ENCODE measurements at places on chromosomes 5 and 9. TPM values are rescaled to one million over a fixed set of nuclear protein-coding genes. Genes with fewer than 3 reads are reported as not detected.

The SLC45A2 gene
- total RNA-seq, result 0.09 TPM

The TRAF1 gene
- 6.7 TPM for total RNA-seq

The MLANA gene
- not detected for total RNA-seq

The KLF9 gene
- 32.6 TPM for total RNA-seq

The GRHPR gene
- 142 TPM for total RNA-seq

GRCh38 chr5:151890299-151890698 is 34.4 kb downstream of the GLRA1 start:
- DNase-seq, result no peak

- no peak for DNase-seq
Observed at GRCh38 chr9:91066042-91066415, 264.4 kb downstream of the SYK start.

DNA sequence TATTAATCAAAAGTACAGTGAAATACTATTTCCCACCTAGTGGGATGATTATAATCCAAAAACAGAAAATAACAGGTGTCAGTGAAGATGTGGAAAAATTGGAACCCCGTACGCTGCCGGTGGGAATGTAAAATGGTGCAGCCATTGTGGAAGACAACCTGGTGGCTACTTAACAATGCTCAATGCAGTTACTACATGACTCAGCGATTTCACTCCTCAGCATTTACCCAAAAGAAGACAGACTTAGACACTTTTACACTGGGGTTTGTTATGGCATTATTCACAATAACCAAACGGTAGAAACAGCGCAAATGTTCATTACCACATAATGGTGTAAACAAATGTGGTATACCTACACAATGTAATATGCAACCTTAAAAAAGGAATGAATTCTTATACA is 23.9 kb downstream of the SECISBP2 start:
- no peak for DNase-seq

DNA sequence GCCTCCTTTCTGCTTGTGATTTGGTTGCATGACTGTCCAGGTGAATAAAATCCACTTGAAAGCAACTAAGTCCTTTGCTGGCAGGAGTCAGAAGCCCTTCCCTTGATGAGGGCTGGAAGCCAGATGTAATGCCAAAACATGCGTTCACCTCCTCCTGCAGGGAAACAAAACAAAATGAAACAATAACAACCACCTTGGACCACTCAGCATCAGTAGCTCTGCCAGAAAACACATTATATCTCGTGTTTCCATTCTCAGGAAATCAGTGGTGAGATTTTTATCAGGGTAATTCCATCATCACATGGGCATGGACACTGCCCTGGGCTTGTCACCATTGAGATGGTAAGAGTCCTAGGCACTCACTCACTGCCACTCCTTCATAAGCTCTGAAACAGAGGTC is 350.3 kb upstream of the ACTBL2 start:
- no peak for DNase-seq

- DNase-seq, result no peak
Observed at GRCh38 chr5:93519740-93520139, 61.3 kb downstream of the NR2F1-AS1 start.

DNA sequence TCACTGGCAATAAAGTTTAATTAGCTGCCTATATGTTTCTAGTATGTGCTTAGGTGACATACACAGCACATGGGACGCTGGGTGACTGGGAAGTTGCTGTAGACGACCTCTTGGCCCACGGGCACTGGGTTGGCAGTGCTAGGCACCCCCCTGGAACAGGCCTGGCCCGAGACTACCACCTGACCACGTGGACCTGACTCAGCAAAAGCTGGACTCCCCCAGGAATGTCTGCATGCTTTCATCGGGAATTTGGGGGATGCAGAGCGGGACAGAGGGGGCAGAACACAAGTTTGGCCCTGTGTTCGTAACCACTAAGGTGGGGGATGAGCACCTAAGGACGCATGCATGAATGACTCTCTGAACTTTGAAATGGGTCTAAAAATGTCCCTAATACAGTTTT is 16.6 kb upstream of the INPP5E start:
- DNase-seq, result no peak

GRCh38 chr9:121230256-121230655 is 28.6 kb upstream of the RAB14 start:
- no peak for DNase-seq

DNA sequence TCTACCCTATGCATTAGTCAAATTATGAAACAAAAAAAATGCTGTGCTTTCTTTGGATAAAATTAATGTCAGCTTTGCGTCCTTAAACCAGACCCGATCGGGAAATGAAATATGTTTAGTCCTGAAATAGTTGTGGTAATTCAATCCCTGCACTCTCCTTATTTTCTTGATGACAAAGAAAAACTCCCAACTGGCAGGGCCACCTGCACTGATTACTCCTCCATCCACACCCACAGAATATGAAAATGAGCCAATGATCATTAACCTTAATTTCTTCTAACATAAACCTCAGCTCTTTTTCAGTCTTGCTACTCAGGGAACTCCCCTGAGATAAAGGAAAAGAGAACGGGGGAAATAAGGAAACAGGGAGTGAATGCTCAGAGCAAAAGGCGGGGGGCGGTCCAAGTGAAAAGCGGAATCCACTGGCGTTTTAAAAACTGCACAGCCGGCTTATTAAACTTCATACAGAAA is 245.3 kb downstream of the BNC2 start:
- DNase-seq, result no peak

- no peak for DNase-seq
Observed at GRCh38 chr5:142686968-142687367, 1.1 kb upstream of the FGF1 start.
